ENCODE measurements at places on chromosomes 13 and 19.

- peak; percentile 55 for DNase-seq
These were observed 1.2 kb upstream of the PLEKHF1 start for GRCh38 chr19:29663861-29664752.

GRCh38 chr13:38543561-38543960 is 143.3 kb upstream of the FREM2 start:
- no peak for DNase-seq

- DNase-seq, result no peak
These were observed 536.7 kb upstream of the ARGLU1 start for GRCh38 chr13:107104631-107105030.

GRCh38 chr13:77911751-77912150 is 6.9 kb downstream of the EDNRB start:
- DNase-seq, result no peak

- DNase-seq, result no peak
These were observed 30.3 kb downstream of the LYL1 start for GRCh38 chr19:13072188-13072908.

DNA sequence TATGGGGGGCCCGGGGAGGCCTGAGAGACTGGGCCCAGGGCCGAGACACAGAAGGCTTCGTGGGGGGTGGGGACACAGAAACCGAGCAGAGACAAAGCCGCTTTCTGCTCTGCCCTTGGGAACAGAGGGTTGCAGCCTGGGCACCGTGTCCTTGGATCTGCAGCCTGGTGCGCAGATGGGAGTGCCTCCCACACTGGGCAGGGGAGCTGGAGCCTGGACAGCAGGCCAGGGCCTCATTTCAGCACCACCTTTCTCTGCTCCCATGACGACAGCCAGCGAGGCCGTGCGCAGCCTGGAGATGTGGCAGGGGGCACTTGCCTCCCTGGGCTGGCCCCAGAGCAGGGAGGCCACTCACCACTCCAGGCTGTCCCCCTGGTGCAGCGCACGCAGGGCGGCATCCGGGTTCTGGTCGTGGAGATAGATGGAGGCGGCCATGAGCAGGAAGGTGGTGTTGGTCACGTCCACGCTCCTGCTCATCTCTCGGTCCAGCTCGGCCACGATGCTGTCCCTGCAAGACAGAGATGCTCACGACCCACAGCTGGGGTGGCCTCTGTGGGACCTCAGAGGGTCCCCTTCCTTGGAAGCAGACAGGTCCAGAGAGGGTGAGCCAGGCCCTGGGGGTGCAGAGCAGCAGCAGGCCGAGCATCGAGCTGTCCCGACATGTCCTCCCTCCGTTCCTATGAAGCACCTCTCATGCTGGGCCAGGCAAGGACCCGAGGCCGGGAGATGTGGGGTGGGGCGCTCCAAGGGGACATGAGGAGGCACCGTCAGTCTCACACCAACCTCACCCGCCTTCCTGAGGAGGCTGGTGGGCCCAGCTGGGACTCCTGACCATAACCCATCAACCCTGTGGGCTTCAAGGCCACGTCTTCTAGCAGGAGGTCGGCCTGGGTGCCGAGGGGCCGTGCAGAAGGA is 10.9 kb upstream of the CERS1 start:
- no peak for DNase-seq

- no peak for DNase-seq
These were observed 9.5 kb downstream of the CYP4F22 start for GRCh38 chr19:15517778-15518177.

DNA sequence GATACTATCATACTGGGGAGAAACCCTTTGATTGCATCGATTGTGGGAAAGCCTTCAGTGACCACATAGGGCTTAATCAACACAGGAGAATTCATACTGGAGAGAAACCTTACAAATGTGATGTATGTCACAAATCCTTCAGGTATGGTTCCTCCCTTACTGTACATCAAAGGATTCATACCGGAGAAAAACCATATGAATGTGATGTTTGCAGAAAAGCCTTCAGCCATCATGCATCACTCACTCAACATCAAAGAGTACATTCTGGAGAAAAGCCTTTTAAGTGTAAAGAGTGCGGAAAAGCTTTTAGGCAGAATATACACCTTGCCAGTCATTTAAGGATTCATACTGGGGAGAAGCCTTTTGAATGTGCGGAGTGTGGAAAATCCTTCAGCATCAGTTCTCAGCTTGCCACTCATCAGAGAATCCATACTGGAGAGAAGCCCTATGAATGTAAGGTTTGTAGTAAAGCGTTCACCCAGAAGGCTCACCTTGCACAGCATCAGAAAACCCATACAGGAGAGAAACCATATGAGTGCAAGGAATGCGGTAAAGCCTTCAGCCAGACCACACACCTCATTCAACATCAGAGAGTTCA is 12.9 kb upstream of the ZNF470 start:
- no peak for DNase-seq

GRCh38 chr19:15197942-15198341 is 2.9 kb downstream of the NOTCH3 start:
- no peak for DNase-seq

GRCh38 chr13:93670866-93671265 is 444.3 kb downstream of the GPC6 start:
- DNase-seq, result no peak

- DNase-seq, result no peak
These were observed 30.3 kb downstream of the LAMP1 start for GRCh38 chr13:113327391-113327765.

GRCh38 chr13:30346789-30347167 is 39.4 kb upstream of the KATNAL1 start:
- no peak for DNase-seq

DNA sequence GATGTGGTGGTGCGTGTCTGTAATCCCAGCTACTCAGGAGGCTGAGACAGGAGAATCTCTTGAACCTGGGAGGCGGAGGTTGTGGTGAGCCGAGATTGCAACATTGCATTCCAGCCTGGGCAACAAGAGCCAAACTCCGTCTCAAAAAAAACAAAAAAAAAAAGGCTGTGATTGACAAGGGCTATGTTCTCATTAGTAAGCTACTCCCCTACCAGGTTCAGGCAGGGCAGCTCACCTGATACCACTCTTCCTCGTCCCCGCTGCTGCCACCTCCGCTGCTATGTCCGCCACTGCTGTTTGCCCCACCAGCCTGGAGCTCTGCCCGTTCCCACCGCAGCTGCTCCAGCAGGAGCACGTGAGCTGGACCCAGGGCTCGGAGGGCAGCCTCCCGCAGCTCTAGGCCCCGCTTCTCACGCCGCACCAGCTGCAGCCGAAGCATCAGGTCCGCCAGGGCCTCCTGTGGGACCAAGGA is 9.4 kb downstream of the USHBP1 start:
- DNase-seq, result no peak

- DNase-seq, result no peak
These were observed 136.1 kb downstream of the KCTD12 start for GRCh38 chr13:76750126-76750525.

DNA sequence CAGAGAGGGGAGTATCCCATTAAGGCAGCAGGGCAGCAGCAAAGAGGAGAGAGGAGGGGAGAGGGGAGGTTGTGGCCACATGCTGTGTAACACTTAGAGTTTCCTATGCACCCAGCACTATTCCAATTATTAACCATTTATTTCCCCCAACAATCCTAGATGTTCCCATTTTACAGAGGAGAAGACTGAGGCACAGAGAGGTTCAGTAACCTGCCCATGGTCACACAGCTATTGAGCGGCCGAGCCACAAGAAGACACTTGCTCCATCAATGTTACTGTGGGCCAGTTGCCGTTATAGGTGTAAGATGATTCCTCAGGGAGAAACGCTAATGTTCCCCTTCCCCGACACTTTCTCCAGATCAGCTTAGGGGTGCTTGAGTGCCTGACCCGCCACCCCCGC is 69.2 kb downstream of the INSR start:
- DNase-seq, result no peak

DNA sequence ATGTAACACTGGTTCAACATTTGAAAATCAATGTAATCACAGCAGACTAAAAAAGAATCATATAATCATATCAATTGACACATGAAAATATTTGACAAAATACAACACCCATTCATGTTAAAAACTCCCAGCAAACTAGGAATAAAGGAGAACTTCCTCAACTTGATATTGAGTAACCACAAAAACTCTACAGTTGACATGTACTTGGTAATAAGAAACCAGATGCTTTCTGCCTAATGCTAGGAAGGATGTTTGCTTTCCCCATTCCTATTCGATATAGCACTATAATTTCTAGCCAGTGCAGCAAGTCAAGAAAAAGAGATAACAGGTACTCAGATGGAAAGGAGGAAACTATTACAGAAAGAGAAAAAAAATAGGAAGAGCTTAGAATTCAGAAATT is 26.9 kb downstream of the UFM1 start:
- DNase-seq, result peak; percentile 58
